ENCODE measurements at places on chromosomes 4 and X.

GRCh38 chr4:154616731-154617130, 4.3 kb upstream of the FGG start:
- H3K4me1 ChIP-seq = no peaks in the 10 kb centered on the region
- H3K36me3 ChIP-seq = no peaks in the 10 kb centered on the region
- DNase-seq = no peak
- no peak overlapping the region for H3K4me3 ChIP-seq
- peaks cover 3% of the 10 kb centered on the region for H3K27me3 ChIP-seq
- no peak overlapping the region for H3K27ac ChIP-seq

- H3K27me3 ChIP-seq = no peaks in the 10 kb centered on the region
- DNase-seq = no peak
- no peaks in the 10 kb centered on the region for H3K36me3 ChIP-seq
- no peaks in the 10 kb centered on the region for H3K4me1 ChIP-seq
- H3K4me3 ChIP-seq = no peak overlapping the region
- no peak overlapping the region for H3K27ac ChIP-seq
These were observed 21.8 kb upstream of the AGA start for GRCh38 chr4:177464026-177464425.

- no peak overlapping the region for H3K4me3 ChIP-seq
- H3K27me3 ChIP-seq = no peaks in the 10 kb centered on the region
- no peaks in the 10 kb centered on the region for H3K4me1 ChIP-seq
- no peak for DNase-seq
- no peak overlapping the region for H3K27ac ChIP-seq
These were observed 407.9 kb downstream of the IL15 start for GRCh38 chr4:142044271-142044670.

GRCh38 chr4:121009578-121010478, 62.5 kb downstream of the NDNF start:
- no peaks in the 10 kb centered on the region for H3K4me1 ChIP-seq
- no peak for DNase-seq
- H3K36me3 ChIP-seq = no peaks in the 10 kb centered on the region
- H3K4me3 ChIP-seq = no peak overlapping the region

- DNase-seq = no peak
- H3K27me3 ChIP-seq = no peaks in the 10 kb centered on the region
- H3K4me3 ChIP-seq = no peak overlapping the region
- no peaks in the 10 kb centered on the region for H3K36me3 ChIP-seq
These were observed 71.0 kb downstream of the PJA1 start for GRCh38 chrX:69093960-69094871.

DNA sequence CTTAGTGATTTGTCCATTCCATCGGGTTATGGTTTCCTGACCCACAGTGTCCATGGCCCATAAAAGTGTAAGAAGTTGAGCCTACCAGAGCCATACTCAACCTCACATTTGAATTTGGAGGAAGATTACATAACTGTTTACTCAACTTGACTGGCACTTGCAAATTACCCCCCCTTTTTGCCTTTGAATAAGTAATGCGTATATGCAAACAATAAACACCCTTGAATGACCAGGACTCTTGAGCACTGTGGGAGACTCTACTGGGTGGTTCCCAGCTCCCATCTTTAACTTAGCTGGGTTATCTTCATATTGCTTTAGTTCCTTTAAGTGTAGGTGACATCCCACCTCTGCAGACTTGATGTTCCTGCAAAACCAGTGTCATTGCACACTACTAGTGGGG, 30.6 kb upstream of the STIM2 start:
- H3K27ac ChIP-seq = no peak overlapping the region
- DNase-seq = no peak
- H3K4me3 ChIP-seq = no peak overlapping the region
- no peaks in the 10 kb centered on the region for H3K27me3 ChIP-seq

- H3K4me3 ChIP-seq = no peak overlapping the region
- H3K4me1 ChIP-seq = no peaks in the 10 kb centered on the region
- peaks cover 3% of the 10 kb centered on the region for H3K27me3 ChIP-seq
- H3K27ac ChIP-seq = no peak overlapping the region
These were observed 120.5 kb upstream of the SORBS2 start for GRCh38 chr4:185932491-185932890.

- no peak overlapping the region for H3K4me3 ChIP-seq
- no peak for DNase-seq
- H3K27me3 ChIP-seq = no peaks in the 10 kb centered on the region
- no peaks in the 10 kb centered on the region for H3K4me1 ChIP-seq
- H3K36me3 ChIP-seq = no peaks in the 10 kb centered on the region
These were observed 209.9 kb upstream of the DIAPH2 start for GRCh38 chrX:96474741-96475125.
